ENCODE measurements at places on chromosomes 6 and 20.

GRCh38 chr20:20210327-20210726 lies 157.6 kb upstream of the INSM1 start:
- DNase-seq: peak; percentile 8

GRCh38 chr6:85461798-85462170 lies 11.9 kb downstream of the NT5E start:
- no peak for DNase-seq

- DNase-seq: no peak
Measured at GRCh38 chr6:14077193-14077867, 40.2 kb upstream of the CD83 start.

DNA sequence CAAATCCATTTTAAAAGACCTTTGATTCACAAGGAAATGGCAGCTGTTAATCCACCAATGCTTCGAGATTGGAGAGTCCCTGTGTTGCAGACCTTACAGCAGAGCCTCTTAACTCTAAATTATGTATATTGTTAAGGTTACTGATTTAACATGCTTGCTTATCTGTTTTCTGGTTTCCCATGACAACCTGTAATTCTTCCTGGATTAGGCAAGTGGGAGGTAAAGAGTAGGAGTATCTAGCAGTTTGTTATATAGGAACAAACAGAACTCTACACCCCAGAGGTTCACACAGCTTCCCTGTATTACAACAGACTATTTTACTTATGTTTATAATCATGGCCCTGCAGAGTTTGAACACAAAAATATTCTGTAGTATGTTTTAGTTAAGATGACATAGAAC lies 39.5 kb downstream of the NKX2-4 start:
- DNase-seq: no peak

GRCh38 chr6:14550410-14550809 lies 432.8 kb downstream of the CD83 start:
- DNase-seq: no peak

DNA sequence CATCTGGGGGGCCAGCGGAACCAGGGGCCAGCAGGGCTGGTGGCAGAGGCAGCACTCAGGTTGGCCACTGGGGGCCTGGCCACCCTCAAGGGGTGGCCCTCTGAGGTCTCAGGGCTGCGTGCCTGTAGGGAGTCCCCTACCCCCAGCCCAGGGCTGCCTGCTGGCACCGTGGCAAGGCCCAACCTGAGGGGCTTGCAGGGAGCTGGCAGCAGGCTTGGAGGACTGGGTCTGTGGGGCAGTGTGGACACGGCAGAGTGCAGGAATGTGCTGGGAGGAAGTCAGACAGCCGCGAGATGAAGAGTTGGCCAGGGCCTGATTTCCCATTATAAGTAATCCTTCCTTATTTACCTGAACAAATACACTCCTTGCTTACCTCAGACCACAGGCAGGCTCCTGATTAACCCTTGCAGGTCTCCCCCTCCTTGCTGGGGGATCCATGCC lies at the start of gene SPDEF:
Gene SPDEF (minus strand): TSS at position 299 of the 441 bp plus-strand sequence. CDS start 11,874 bp downstream, outside the sequence.
- DNase-seq: no peak

DNA sequence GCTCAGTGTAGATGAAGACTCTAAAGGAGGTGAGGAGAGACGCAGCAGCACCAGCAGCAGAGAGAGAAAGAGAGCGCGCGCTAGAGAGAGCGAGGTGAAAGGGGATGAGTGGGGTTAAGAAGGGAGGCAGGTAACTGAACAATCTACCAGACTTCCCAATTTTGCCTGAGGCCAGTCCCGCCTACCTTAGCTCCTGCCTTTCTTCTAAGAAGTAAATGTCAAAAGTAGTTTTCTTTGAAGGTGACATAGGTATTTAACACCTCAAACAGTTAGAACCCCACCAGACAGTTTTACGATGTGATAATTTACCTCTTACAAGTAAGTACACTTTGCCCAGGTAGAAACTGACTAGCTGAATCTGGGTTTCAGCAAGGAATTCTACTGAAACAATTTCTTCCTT lies 132.0 kb upstream of the EEF1E1 start:
- no peak for DNase-seq

- peak; percentile 89 for DNase-seq
Measured at GRCh38 chr6:132764370-132764769, 6.7 kb upstream of the VNN2 start.

- no peak for DNase-seq
Measured at GRCh38 chr20:8652396-8652795, 416.5 kb upstream of the PLCB4 start.

- DNase-seq: peak; percentile 32
Measured at GRCh38 chr6:14016935-14017625, 92.3 kb downstream of the RNF182 start.

DNA sequence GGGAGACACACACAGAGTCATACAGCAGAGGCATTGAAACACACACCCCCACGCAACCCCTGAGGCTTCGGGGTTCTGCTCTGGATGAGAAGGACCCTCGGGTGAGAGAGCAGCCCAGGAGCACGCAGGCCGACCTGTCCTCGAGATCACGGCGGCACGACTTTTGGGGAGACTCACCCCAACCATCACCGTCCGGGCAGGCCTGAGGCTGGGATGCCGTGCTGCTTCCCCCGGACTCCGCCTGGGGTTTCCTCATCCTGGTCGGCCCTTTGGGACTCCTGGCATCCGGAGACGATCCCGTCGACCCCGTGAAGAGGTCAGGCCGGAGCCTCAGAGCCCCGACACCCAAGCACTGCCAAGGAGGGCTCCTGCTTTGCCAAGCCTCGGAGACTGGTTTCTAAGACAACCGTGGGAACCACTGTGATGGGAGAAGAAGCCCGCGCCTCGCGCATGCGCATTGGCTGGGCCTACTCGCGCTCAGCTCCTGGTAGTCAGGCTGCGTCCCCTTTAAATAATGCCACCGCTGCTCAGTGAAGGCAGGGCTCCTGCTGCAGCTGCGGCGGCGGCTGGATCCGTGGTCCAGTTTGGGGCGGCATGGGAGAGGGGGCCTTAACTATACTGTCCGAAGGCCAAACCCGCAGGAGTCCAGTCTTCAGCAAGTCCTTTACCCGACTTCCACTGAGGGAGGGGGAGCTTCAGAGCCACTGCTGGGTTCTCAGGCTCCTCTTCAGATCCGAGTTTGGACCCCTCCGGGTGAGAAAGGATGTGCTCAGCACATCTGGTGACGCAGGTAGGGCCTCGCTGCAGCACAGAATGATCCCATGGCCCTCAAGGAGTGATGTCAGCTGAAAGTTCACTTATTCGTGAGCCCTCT lies 171.4 kb upstream of the ZNF337 start:
- peak; percentile 65 for DNase-seq
